ENCODE measurements at places on chromosomes 16 and 17.

GRCh38 chr17:36846410-36847292 is 90.6 kb upstream of the LHX1 start:
- no peak for DNase-seq

- DNase-seq, result no peak
These were observed 20.2 kb upstream of the CES1 start for GRCh38 chr16:55853114-55853513.

GRCh38 chr17:76747716-76748363 is 9.9 kb downstream of the MFSD11 start:
- no peak for DNase-seq

DNA sequence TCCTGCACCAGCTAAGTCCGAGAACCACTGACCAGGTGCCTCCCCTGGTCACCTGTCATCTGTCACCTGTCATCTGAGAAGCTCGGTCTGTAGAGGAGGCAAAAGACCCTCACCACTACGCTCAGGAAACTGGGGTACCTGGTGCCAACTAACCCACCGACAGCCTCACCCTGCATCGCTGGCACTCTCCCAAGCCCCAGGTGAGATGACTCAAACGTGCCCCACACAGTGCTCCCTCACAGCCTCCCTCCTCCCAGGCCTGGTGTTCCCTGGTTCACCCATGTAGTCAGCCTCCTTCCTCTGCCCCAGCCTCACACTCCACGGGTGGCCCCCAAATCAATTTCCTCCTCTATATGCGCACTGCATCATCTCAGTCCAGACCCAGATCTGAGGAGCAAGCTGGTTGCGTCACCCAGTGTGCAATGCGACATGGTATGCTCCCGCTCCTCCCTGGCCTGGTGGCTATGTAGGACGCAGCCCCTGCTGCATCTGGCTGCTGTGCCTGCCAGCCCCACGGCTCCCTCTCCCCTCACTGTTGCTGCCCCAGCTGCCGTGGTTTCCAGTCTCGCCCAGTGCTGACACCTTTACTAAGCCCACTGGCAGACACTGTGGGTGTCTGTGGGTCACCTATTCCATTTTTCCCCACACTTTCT is 68.3 kb downstream of the GTF3C1 start:
- no peak for DNase-seq

DNA sequence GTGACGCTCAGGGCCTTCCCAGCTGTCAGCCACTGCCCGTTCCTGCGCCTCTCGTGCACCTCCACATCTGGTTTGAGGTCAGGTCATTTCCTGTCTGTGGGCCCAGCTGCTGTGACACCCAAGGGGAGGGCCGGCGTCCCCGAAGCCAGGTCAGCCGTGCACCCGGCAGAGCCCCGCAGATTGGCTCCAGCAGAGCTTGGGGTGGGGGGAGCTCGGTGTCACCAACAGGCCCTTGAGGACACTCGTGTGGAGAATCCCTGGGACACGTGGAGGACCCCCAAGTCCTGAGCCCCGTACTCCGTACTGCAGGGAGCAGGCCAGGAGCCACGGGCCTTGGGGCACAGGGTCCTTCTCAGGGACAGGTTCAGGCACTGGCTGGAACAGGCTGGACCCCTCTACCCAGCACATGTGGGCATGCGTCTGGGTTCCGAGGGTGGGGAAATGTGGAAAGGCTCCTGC is 4.8 kb downstream of the SPATA2L start:
- DNase-seq, result no peak

Measured in activated CD4-positive, alpha-beta T cell treated with anti-CD3 and anti-CD28 coated beads for 24 hours (primary cell).